Cortex of kidney (tissue), 1 donor: ENCODE measurements at places on chromosomes 2 and 18.

GRCh38 chr2:55861733-55862132, 61.8 kb downstream of the EFEMP1 start:
- no peak for DNase-seq

DNA sequence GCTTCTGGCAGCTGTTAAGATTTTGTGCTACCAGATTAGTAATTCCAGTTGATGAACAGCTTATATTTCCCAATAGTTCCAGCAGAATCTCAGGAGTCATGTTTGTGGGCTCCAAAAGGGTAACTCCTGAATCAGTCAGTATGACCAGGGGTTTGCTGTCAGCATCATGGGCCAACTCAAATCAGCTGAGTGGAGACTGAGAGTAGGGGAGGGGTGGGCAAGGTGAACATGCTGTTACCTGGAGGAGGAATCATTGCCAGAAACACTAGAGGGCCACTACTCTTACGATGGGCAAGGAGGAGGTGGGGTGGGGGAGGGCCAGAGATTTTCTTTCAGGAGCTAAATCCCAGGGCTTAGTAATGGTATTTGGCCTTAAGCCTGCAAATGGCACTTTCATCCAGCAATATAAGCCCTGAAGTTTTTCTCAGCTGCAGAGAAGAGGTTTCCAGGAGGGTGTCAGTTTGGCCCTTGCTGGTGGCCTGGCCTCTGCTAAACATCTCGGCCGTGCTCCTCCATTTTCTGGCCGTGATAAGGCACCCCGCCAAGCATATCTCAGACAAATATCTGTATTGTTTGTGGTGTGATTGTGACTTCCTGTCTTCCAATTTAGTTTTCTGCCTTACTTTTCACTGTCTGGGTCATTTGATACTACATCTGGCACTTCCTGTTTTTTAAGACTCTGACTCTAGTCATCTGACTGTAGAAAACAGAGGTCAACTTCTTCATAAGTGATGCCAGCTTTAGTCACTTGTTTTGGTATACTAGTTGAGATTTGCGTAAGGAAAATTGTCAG, 120.5 kb upstream of the CXCR4 start:
- no peak for DNase-seq

DNA sequence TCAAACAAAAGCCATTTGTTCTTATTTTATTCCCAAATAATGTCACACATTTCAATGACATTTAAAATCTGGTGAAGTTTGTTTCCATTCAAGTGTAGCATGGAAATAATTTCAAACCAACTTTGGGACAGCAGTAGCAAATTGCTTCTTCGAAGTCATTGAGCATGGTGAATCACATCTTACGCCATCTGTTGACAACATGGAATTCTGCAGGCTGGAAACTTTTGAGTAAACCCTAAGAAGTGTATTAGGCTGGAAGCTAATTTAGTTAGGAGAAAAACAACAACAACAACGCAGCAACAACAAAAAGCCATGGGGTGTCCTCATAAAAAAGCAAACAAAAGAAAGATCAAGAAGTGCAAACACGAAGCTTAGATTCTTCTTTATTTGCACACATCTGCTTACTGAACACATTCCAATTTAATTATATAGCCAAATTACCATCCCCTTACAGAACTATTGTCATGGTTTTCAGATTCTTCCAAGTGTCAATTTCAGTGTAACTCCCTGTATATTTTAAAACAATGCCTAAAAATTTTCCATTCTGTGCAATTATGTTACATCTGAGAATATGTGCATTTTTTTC, 659.0 kb upstream of the CDH7 start:
- no peak for DNase-seq

DNA sequence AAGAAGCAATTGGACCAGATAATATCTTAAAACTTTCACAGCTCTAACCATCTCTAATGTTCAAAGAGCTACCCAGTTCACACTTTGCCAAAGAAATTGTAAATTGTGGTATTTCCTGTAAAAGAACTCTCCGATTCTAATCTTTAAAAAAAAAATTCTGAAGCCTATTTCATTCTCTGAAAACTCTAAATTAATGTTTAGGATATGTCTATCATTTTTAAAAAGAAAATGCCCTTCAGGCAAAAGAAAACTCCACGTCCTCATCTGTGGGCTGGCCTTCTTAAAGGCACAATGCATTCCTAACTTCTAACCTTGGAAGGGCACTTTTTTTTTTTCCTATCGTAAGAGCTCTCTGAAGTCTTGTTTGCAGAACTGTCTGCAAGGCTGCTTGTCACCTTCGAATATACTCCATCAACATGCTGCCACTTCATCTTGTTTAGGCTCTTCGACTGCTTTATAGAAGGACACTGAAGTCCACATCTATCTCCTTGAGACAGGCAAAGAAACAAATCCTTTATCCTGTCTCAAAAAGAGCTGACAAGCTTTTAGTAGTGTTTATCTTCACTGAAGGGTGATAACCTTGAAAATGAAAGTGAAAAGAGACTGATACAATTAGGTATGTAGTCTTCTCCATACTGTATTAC, 124.3 kb upstream of the SLC39A10 start:
- no peak for DNase-seq

GRCh38 chr18:70116949-70117348, 88.5 kb downstream of the RTTN start:
- no peak for DNase-seq

- DNase-seq, result no peak
Measured at GRCh38 chr2:230636684-230637271, 75.9 kb upstream of the CAB39 start.

DNA sequence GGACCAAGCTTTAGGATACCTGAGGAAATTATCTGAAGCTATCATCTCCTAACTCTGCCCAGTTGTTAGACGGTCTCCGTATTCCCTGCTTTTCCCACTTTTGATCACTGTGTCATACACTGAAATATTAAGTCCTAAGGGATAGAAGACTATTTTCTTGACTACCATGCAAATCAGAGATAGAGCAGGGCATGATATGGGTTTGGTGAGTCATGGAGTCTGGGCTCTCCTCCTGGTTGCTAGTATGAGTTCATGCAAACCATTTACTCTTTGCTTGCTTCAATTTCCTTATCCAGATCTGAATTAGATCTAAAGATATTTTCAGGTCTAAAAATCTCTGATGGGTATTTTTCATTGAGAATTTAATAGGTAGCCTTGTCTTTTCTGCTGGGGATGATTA, 55.0 kb downstream of the EHBP1 start:
- no peak for DNase-seq

DNA sequence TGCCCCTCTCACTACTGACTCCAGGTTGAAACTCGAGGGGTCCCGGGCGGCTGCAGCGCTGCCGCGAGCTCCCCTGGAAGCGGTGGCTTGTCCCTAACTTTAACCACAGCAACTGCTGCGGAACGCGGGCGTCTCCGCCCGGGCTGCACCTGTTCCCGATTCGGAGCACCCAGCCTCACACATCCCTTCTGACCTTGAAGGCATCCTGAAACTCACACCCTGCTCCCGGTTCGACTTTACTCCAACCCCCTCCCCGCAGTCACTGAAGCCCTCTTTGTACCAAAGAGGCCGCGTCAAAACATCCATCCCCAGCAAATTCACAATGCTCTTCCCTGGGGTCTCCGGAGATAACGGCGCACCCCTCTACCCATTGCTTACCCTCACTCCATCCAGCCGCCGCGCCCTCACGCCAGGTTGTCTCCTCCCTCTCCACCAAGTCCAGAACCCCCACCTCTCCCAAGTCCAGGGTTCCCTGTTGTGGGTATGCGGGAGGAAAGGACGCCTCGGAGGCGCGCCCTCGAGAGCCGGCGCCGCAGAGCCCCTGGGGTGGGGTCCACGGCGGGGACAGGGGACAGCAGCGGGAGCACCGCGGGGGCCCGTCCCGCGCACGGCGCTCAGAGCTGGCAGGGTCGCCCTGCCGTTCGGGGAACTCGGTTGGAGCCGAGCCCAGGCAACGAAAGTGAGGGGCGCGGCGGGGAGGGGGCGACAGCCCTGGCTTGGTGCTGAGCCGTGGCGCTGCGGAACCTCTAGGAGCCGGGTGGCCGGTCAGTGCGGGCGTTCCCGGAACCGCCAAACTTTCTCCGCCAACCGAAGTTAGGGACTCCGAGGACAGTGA, 934 bp downstream of the MYO5B start:
- DNase-seq, result peak; percentile 27

DNA sequence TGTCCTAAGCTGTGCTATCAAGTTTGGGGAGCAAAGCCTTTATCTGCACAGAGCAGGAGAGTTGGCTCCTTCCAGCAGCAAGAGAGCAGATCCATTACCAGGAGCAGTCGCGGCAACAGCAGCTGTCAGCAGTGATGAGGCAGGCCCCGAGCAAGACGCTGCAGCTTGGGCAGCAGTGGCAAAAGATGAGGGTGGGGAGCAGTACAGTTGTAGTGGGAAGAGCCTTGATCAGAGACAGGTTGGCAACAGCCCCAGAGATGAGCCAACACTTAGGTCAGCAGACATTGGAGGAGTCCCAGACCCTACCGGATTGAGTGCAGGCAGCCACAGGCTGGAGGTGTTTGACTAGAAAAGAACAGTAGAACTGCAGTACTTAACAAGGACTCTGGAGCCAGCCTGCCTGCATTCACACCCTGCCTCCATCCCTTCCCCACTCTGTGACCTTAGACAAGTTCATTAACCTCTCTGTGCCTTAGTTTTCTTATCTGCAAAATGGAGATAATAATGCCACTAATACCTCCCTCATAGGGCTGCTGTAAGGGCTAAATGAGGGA, 117.1 kb upstream of the SERTAD2 start:
- DNase-seq, result no peak

DNA sequence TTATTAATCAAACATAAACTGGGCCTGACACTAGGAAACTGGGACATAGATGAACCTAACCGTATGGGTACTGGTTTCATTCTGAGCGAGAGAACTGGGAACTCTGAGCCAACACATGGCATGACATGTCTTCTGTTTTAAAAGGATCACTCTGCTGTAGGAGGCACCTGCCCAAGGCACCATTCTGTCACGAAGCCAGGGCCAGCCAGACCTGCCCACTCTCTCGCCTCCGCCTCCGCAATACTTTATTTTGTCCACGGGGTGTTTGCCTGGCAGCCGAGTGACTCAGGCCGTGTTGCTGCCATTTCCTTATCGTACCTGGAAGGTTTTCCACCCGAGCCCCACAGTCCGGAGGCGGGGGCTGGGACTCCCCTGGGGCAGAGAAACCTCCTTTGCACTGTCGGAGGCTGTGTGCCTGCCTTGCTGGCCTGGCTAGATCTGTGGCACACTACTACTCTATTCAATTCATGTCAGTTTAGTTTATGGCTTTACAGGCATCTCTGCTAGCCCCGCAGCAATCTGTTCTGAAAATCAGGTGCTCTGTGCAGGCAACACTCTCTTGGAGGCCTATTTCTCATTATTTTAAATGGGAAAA, 120.4 kb upstream of the ACKR3 start:
- no peak for DNase-seq

- DNase-seq, result no peak
Measured at GRCh38 chr18:4058179-4058578, 396.9 kb downstream of the DLGAP1 start.

DNA sequence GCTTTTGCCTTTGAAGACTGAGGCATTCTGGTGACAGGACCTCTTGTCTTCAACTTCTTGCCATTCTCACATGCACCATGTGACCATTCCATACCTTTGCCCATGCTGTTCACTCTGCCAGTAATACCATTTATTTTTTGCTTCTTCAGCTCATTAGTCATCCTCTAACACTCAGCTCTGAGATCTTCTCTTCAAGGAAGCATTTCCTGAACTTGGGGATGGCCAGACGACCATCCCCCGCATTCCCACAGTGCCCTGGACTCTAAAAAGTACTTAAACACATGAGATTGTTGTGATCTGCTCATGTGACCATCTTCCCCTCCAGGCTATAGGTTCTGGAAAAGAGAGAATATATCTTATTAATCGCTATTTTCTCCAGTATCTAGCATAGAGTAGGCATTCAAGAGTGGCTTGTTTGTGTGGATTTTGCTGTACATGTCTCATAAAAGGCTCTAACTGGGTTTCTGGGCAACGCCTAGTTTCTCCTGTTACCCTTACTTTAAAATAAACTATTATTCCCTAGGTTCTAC, 33.9 kb downstream of the PAX3 start:
- DNase-seq, result no peak

DNA sequence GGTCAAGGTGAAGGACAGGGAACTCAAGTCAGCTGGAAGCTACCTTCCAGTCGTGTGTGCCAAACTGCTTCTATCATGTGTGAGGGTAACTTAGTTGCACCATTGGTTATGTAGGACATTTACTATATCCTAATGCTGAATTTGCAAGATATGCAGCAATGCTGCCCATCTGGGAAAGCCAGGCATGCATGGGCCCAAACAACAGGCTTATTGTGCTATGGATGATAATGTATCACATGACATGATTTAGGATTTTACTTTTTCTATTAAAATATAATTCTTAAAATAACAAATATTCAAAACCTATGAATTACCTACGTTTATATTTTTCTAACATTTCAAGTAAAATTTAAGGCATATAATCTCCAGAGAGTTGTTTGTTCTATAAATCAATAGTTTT, 35.9 kb downstream of the B4GALT6 start:
- no peak for DNase-seq

- no peak for DNase-seq
Measured at GRCh38 chr18:56382541-56382940, 255.9 kb downstream of the TXNL1 start.

GRCh38 chr18:76951456-76952247, 129.3 kb downstream of the ZNF236 start:
- DNase-seq, result no peak

- no peak for DNase-seq
Measured at GRCh38 chr18:77544792-77545191, 295.1 kb downstream of the GALR1 start.

- no peak for DNase-seq
Measured at GRCh38 chr18:31657823-31658669, 26.3 kb downstream of the B4GALT6 start.

DNA sequence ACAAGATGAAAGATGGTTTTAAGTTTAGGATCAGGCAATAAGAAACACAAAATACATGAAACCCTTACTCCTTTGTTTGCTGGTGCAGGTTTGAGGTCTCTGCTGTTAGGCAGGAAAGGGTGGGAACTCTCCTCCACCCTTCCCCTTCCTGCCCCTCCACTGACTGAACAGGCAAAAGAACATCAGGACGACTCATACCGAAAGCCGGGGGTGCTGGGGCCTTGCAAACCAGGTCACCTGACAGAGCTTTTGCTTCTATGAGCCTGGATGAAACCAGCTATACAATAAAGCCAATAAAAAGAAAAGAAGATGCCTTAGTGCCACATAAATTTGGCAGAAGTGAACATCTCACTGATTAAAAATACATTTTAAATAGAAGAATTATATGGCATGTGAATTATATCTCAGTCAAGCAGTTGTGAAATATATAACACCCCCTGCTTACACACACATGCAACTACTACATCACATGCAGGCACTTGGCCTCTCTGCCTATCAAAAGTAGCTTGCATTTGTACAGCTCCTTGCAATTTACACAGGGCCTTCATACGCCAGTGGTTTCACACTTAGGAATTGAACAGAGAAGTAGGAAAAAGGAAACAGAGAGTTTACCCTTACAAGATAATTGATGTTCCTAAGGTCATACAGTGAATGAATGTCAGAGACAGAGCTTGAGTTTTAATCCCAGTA, 215.1 kb upstream of the TRIB2 start:
- no peak for DNase-seq

DNA sequence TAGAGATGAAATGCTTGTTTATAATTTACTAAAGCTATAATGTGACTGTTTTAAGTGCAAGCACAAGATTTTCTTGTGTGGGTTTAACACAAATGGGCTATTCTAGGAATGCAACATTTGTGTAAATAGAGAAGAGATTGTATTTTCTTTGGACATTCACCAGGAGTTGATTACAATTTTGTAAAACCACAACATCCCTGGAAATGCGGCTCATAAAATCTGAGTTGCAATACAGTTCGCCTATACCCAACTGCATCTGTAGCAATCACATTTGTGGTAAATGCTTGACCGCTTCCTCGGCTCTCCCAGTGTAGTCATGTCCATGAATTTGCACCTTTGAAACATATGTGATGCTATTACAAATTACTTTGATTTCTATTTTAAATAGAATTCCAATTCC, 348.7 kb upstream of the CDH20 start:
- no peak for DNase-seq
